Activated T-cell treated with anti-CD3 and anti-CD28 coated beads for 4 hours (primary cell): ENCODE measurements at places on chromosomes 2 and 18.

GRCh38 chr2:216415541-216415940 lies 3.3 kb downstream of the SMARCAL1 start:
- DNase-seq = no peak

DNA sequence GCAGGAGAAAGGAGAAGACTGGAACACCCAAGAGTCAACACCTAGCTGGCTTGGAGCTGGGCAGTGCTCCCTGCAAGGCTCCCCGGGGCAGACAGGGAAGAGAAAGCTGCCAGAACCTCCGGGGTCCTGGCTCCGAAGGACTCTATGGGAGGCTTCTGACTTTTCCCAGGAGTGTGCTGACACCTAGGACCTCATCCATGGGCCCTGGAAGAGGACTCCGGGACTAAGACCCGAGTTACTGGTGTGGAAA lies 37.8 kb upstream of the ATP6V1B1 start:
- DNase-seq = no peak

GRCh38 chr2:161983866-161984265 lies 90.1 kb downstream of the DPP4 start:
- no peak for DNase-seq

GRCh38 chr18:68694316-68694715 lies 20.6 kb downstream of the TMX3 start:
- no peak for DNase-seq

GRCh38 chr18:75000920-75001319 lies 208.0 kb downstream of the PTGR3 start:
- DNase-seq = no peak

DNA sequence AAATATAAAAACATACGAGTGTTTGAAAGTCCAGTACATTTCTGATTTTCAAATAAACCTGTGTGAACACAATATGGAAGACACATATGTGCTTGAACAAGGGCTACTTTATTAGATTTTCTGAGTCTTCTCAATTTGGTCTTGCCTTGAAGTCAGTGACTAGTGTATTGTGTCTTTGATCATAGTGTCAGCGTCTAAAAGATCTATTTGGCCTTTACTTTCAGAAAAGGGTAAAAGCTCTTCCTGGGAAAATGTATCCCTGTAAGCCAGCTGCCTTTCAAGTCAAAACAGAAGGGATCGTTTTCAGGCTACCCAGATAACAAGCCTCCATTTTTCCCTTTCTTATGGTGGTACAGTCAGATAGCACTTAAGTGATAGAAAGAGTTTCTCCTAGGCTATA lies 471.9 kb downstream of the CMPK2 start:
- DNase-seq = no peak

DNA sequence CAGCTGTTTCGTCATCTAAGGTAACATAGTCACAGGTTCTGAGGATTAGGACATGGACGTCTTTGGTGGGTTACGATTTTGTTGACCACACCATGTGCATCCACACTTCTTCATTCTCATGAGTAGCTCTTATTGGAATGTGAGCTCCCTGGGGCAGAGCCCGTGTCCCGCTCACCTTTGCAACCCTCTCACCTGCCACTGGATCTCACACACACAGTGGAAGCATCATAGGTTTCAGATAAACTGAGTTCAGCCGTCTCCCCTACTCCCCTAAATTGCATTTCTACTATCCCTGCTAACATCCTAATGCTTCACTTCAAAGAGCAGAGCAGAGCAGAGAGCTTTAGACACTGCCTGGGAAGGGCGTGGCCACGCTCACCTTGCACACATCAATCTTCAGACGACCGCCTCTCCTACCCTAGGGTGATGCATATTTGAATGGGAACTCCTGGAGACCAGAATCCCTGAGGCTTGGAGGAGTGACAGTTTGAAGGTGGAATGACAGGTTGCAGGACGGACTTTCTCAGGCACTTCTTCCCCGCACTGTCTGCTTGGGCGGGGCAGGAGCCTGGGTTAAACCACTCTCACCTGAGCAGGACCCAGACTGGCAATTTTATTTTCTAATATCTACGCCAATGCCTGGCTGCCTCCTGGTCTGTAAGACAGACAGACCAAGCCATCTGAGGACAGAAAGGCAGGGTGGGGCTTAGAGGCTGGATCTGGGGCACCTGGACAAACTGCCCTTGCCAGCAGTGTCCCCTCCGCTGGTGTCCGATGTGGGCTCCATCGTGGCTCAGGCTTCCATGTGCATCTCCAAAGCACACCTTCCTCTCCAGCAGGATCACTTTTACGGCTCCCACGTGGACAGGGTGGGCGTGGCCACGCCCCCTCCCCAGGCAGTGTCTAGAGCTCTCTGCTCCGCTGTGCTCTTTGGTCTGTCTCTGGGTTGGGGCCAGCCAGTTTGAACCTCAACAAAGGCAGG lies 229.5 kb upstream of the COPS8 start:
- DNase-seq = no peak

GRCh38 chr2:37669446-37669845 lies 2.0 kb downstream of the CDC42EP3 start:
- DNase-seq = no peak

GRCh38 chr2:104851291-104852089 lies 2.4 kb upstream of the POU3F3 start:
- DNase-seq = no peak

DNA sequence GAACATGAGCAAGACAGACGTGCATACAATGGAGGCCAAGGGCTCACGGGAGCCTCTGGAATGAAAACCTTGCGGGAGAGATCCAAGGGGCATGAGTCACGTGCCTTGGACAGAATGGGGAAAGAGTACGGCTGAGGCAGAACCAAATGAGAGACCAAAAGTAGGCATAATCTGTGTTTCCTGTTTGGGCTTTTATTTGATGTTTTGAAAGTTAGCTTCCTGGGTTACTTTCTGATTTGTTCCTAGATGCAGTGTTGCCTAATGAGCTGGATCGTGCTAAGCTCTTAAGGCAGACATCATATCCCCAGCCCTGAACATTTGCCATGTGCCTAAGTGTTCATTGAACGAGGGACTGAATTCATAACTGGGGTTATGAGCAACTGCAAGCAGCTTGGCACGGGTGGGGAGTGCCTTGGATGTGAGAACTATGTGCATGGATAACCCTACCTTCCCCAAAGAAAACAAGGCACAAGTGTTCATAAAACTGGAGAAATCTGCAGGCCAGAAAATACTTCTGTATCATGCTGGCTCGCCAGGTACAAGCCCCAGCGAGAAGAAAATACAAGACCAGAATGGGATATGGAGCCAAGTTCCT lies 60.3 kb upstream of the RPL31 start:
- DNase-seq = no peak

DNA sequence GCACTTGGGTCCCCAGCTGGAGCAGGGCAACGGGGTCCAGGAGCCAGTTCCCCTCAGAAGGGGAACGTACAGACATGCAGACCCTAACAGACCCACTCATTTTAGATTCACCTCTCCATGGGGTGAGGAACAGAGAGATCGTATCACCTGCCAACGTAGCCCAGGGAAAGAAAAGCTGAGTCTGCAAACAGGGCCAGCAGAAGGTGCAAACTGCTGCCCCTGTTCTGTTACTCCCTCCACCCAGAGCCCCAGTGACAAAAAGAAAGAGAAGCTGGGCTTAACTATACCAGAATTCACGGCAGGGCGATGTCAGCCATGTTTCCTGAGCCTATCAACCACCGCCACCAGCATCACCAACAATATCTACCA lies 817 bp upstream of the HS1BP3 start:
- no peak for DNase-seq

DNA sequence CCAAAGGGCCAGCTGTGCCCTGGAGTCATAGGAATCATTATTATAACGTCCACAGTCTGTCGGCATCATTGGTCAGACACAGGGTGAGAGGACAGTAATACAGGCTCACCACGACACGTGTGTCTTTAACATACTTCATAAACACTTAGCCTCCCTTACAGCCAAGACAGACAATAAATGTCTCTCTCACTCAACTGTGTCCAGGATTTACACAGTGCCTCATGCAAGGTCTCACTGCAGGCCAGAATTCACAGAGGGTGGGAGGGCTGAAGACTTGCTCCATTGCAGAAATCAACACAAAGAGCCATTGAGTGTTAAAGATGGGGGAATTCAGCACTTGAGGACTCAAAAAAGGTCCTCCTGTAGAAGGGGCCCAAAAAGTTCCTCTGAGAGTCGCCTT lies 210.5 kb downstream of the BCL2 start:
- DNase-seq = no peak

GRCh38 chr2:217061916-217062505 lies 202.1 kb upstream of the TNP1 start:
- no peak for DNase-seq

GRCh38 chr18:42196651-42197050 lies 241.6 kb downstream of the PIK3C3 start:
- DNase-seq = no peak

DNA sequence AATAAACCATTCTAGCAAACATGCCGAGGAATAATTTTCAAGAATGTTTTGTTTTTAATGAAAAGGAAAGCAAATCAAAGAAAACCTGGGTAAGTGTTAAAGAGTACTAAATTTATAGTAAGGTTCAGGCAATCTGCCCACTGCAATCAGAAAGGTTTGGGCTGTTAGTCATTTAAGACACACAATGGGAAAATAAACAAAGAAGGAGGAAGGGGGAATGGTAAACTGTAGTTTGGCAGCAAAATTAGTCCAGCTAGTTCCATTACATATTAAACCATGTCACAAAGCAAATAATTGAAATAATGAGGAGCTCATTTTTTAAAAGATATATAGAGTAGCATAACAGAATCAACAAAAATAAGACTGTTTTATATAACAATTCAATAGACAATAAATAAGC lies 87.5 kb upstream of the COPS8 start:
- DNase-seq = no peak

DNA sequence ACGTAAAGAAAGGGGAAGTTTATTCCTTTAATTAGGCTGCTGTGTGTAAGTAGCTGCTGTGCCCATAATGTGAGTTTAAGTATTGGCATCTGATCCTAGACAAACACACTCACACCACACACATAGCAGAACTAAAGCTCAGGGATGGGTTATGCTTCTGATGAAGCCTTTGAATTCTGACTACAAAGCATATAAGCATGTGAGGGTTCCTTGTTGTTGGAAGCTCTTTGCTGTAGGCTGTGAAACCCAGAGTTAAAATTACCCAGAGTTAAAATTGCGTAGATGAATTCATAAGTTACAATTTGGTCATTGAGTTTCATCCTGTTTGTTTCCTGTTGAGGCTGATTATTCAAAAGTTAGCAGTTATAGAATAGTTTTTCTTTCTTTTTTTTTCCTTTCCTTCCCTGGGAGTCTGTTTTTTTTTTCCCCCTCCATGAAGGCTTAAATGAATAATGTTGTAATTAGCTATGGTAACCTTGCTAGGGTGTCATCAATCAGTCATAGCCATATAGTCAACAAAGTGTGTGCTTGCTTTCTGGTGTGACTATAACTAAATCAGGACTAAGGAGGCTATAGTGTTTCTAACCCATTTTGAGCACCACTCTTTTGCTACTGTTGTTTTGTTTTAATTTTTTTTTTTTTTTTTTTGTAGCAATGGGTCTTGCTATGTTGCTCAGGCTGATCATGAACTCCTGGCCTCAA lies 426.1 kb downstream of the PARD3B start:
- no peak for DNase-seq

DNA sequence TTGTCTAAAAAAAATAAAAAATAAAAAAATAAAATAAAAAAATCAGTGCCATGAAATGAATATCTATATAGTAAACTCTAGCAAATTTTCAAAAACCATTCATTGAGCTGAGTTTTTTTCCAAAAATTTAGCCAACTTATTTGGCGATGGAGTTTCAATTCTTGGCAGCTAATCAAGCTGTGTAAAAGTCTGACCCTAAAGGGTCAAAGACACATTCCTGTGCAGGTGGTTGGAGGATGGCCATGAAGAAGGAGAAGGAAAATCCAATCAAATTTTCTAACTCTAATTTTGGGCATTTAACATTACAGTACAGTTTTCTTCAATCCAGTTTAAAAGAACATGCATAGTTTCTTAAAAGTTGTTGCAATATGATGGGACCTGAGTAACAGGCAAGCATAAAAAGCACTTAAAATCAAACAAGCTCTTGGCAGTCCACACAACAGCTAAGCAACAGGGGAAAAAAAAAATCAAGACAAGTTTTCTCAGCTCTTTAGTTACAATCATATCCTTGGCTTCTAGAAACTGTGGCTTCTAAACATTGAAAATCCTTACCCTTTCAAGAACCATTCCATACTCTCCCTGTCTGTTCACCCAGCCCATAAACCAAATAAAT lies 54.5 kb downstream of the ACVR1 start:
- DNase-seq = no peak

- DNase-seq = no peak
These were observed 366.9 kb upstream of the GALNT5 start for GRCh38 chr2:156890529-156891148.

- DNase-seq = no peak
These were observed 42.9 kb upstream of the ASB1 start for GRCh38 chr2:238383743-238384380.

- no peak for DNase-seq
These were observed 18.1 kb downstream of the NCAPH start for GRCh38 chr2:96353606-96354101.

- no peak for DNase-seq
These were observed 27.4 kb downstream of the FABP1 start for GRCh38 chr2:88100489-88100858.

- no peak for DNase-seq
These were observed 57.9 kb downstream of the COL4A3 start for GRCh38 chr2:227222292-227222691.

DNA sequence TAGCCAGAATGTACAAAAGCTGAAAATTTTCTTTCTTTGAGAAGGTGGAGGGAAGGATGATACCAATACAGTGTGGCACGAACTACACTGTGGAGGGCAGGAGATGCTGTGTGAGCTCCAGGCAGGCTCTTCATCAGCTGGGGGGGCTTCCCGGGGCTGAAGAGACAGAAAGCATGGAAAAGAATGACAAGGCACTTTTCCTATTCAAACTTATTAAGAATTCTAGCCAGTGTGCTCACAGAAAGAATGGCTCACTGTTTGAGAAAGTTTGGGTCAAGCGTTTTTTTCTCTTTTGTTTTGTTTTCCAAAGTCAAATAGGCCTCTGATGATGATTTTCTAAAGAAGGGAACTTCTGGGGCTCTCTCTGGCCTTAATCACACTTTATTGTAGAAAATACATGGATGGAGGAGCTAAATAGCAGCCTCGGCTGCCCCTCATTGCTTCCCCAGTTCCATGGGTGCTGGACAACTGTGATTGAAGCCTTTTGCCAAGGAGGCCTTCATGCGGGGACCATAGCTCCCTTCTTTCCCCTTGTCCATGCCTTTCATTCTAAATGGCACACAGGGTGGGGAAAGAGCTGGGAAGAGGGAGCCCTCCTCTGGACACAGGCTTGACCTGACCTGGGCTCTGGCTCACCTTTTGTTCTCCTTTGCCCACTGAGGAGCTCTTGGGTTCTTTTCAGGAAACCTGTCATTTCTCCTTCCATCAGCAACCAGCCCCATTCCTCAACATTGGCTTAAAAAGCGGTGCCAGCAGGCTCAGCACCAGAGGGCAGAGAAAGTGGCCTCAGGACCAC lies 130.6 kb downstream of the TDRD15 start:
- no peak for DNase-seq

DNA sequence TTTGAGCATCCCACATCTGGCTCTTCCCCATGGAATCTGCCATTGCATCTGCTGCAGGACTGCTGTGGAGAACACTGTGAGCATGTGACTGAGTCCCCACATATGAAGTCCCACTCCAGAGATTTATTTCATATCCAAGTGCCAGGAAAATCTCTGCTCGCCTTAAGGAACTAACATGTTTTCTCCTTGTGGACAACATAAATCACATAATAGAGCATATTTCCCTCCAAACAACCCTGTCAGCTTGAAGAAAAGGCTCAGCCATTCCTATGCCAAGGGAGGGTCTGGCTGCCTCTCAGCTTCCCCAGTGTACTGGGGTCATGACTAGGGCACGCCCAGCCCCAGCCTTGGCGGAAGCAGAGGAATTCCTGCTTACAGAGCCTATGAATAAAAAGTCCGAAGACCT lies 193.7 kb downstream of the DNER start:
- no peak for DNase-seq

GRCh38 chr2:128750328-128751165 lies 431.9 kb upstream of the HS6ST1 start:
- no peak for DNase-seq
